ENCODE measurements at places on chromosomes 6 and 20.

- DNase-seq: no peak
These were observed 435.3 kb downstream of the CDKAL1 start for GRCh38 chr6:20969551-20969950.

- DNase-seq: no peak
These were observed 75.4 kb upstream of the PBOV1 start for GRCh38 chr6:138293428-138294395.

DNA sequence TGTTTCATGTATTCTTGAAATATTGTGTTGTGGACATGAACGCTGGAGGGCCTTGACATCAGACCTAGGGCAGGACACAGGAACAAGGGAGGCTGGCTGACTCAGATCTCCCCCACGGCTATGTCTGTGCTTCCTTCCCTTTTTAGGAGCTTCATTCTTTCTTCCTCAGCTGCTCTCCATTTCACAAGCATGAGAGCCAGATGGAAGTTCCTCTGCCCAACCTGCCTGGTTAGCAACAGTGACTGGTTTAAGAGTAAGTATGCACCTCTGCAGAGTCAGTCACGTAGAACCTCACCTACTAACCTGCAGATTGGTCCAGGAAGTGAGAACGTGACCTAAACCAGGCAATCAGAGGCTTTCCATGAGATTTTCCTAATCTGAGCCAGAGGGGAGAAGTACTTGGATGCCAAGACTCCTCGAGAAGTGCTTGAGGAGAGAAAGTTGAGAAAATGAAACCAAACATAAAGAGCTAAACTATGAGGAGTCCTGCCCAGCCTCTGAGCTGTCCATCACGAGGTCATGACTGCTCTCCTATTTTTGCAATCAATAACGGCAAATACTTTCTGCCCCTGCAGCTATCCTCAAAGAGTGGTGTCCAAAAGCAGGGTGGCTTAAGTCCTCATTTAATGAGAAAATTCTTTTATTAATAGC is 465.2 kb upstream of the CITED2 start:
- no peak for DNase-seq

- peak; percentile 54 for DNase-seq
These were observed 48.4 kb downstream of the USP49 start for GRCh38 chr6:41846666-41847237.

GRCh38 chr6:152922706-152923105 is 60.1 kb downstream of the FBXO5 start:
- no peak for DNase-seq

GRCh38 chr6:137552809-137553208 is 58.6 kb upstream of the OLIG3 start:
- no peak for DNase-seq

DNA sequence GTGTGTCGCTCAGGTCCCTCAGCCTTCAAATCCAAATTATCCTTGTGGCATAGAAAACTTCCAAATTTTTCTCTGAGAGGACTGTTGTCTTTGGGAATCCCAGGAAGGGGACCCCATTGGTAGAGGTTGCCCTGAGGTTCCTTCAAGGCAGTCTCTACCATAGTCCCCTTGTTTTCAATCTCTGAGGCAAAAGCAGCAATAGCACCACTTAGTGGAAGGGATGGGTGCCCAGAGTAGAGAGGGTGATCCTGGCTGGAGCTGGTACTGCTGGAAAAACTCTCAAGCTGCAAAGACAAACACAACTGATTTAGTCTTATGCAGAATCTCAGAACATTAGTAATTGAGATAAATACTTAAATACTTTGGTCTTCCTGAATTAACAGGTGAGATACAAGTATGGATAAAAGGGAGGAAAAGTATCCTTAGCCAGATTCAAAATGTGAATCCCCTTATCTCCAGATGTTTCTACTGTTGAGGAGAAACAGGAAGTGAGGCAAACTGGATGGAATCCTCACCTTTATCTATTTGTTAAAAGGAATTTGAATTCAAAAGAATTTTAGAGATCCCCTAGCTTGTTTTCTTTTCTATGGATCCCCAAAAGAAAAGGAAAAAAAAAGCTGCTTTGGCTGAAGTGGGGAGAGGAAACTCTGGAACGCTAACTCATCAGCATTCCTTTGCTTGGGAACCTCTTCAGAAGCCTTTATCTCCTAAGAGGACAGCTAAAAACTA is 13.4 kb downstream of the ZNF318 start:
- DNase-seq: no peak

GRCh38 chr20:34475979-34476736 is 40.1 kb upstream of the DYNLRB1 start:
- no peak for DNase-seq

- DNase-seq: no peak
These were observed 49.4 kb upstream of the MCUR1 start for GRCh38 chr6:13863699-13864155.

GRCh38 chr6:57305761-57306160 is 11.7 kb upstream of the PRIM2 start:
- DNase-seq: no peak
